KBM-7 (cell line): ENCODE measurements at places on chromosomes 4 and X.
A peak's percentile ranks its signal among the peaks of the same experiment; 100 is the strongest.

GRCh38 chr4:140666889-140667614 lies 89.1 kb downstream of the TBC1D9 start:
- no peak for DNase-seq

DNA sequence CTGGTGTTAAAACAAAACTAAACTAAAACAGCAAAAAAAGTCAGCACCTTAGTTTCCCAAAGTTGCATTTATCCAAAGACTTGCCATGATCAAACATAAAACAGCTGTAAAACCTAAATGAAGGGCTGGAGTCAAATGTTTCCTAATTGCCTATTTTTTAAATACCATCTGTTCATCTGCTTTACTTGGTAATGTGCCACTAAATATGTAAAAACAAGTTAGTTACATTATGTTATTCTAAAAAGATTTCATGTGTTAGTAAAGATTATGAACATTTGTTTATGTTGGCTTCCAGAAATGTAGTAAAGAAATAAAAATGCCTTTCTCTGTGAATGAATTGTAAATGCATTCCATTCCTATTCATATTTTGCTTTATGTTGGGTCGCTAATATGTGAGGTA lies 977.8 kb downstream of the FSTL5 start:
- DNase-seq = no peak

DNA sequence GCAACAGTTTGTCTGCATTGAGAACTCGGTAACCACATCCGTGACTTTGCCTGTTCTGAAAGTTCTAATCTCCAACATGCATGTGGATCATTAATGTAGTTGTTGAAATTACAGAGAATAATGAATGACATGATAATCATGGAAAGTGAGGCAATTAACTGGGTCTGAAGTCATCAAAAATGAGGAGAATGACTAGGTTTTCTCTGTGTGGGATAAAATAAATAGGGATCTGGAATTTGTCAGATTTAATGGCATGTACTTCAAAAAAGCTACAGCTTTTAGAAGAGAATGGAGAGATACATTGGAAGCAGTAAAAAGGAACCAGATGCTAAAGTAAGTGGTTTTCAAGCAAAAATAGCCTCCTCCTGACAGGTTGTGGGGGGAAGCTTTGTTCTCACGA lies 59.3 kb downstream of the AFM start:
- peak; percentile 15 for DNase-seq

DNA sequence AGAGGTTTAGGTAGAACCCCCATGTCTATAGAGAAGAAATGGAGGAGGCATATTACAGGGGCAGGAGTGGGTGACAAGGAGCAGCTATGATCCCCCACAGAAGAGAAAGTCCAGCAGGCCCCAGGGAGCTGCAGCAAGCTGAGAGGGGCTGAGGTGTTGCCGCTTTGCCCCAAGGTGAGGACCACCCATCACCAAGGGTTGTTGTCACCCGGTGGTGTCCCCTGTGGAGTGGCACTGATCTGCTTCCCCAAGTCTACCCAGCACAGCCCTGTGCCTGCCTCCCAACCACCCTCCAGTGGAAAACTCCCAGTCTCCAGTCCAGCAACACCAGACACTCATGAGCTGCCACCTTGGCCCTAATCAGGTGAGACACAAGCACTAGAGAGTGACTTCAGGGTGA lies 149.3 kb upstream of the NOCT start:
- DNase-seq = no peak

DNA sequence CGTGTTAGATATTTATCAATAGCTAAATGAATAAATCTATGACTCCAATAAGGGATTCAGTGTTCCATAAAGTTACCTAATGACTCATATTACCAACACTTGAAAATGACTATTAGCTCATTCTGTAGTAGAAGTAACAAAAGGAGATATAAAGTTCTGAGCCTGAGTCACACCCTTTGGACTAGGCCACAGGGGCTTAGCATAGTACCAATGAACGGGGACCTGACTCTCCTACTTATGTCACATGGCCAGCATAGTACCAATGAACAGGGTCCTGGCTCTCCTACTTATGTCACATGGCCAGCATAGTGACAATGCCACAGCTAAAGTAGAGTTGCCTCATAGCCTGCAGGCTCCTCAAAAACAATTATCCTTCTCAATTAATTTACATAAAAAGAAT lies 43.7 kb downstream of the MAGEB16 start:
- peak; percentile 17 for DNase-seq

DNA sequence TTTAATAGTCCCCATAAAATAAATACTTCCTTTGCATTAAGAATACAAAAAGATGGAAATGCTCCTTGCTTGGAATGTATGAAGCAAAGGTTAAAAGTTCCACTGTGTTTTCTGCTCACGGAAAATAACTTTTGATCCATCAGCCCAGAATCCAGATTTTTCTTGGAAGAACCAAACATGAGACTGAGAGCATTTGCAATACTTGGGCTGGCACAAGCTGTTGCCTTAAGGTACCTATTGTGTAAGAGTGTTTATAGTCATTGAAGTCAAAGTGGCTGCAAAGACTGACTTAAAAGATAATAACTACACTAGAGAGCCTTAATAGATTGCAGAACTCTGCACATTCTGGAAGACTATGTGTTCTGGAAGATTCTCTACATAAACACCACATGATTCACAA lies 281.4 kb downstream of the RAB28 start:
- no peak for DNase-seq

GRCh38 chr4:54400802-54401201 lies 171.7 kb downstream of the PDGFRA start:
- DNase-seq = no peak

GRCh38 chr4:173504181-173504503 lies 25.9 kb downstream of the HAND2 start:
- no peak for DNase-seq

DNA sequence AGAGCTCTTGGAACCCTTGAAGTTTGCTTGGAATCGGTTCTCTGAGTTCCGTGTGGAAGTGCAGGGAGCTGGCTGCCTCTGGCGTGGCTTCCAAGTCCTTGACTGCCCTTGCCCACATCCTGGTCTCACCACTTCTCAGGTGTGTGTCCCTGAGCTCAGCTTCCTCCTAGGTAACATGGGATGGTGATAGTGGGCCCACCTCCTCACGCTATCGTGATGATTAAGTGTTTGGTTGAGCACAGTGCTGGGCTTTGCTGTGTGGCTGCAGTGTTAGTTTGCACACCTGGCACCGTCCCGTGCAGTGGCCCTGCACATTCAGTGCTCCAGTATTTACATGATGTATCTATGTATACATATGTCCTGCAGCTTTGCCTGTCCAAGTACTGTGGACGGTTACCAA lies 81.5 kb downstream of the CLDN34 start:
- DNase-seq = no peak

- peak; percentile 3 for DNase-seq
Measured at GRCh38 chrX:77502951-77503525, 55.8 kb downstream of the FGF16 start.

GRCh38 chrX:4239650-4240540 lies 526.4 kb upstream of the PRKX start:
- peak; percentile 77 for DNase-seq

DNA sequence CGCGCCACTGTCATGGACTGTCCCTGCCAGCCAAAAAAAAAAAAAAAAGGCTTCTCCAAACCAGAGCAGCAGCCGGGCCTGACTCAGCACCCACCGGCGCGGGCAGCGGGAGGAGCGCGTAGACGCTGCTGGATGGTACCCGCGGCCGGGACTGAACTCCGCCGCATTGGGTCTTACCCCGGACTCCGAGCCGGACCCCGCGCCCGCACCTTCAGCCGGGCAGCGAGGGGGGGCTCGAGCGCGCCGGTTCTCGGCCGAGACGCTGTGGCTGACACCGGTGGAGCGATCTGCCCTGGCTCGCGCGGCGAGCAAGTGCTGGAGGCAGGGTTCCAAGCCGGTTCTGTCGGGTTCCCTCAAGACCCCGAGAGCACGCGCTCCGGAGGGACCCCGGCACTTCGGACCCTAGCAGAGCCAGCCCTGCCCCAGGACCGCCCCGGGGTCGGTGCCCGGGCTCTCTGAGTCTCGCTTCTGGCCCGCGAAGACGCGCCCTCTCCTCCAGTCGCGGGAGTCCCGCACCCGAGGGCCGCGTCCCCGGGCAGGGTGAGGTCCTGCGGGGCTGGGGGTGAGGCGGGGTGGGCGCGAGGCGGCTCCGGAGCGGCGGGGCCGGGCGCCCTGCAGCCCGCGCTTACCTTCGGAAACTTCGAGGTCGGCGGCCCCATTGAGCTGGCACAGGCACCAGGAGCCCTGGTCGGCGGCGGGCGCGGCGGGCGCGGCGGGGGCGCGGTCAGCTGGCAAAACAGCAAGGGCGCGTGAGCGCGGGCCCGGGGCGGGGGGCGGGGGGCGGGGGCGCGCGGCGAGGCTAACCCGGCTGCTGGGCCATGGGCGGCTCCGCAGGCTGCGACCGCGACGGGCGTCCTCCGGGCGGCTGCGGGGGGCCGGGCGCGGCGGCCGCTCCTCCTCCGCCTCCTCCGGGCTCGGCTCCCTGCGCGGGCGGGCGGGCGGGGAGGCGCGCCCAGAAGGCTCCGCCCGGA lies 11.8 kb upstream of the MAN2B2 start:
- DNase-seq = no peak

GRCh38 chr4:121370729-121371325 lies 10.0 kb downstream of the QRFPR start:
- peak; percentile 50 for DNase-seq

GRCh38 chr4:26257850-26258249 lies 63.0 kb upstream of the RBPJ start:
- DNase-seq = no peak

GRCh38 chr4:136400829-136401228 lies 1131.5 kb downstream of the PCDH18 start:
- no peak for DNase-seq

GRCh38 chr4:133151691-133152329 lies 2.7 kb downstream of the PCDH10 start:
- no peak for DNase-seq

DNA sequence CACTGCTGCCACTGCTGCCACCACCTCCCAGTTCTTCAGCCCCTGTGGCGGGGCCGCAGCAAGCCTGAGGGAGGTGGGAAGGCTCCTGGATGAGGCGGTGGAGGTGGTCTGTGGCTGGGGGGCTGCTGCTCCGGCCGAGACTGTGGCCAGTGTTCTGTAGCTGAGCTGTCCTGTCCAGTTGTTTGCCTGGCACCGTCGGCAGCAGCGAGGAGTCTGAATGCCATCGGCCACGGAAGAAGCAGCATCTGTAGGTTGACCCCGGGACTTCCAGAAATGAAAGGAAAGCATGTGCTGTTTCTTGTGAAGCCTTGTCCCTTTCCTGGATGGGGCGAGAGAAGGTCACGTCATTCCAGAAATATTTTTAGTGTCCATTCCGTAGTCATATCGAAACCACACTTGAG lies 3.3 kb downstream of the C4orf54 start:
- DNase-seq = no peak

GRCh38 chr4:43766648-43767047 lies 682.0 kb downstream of the KCTD8 start:
- DNase-seq = no peak

DNA sequence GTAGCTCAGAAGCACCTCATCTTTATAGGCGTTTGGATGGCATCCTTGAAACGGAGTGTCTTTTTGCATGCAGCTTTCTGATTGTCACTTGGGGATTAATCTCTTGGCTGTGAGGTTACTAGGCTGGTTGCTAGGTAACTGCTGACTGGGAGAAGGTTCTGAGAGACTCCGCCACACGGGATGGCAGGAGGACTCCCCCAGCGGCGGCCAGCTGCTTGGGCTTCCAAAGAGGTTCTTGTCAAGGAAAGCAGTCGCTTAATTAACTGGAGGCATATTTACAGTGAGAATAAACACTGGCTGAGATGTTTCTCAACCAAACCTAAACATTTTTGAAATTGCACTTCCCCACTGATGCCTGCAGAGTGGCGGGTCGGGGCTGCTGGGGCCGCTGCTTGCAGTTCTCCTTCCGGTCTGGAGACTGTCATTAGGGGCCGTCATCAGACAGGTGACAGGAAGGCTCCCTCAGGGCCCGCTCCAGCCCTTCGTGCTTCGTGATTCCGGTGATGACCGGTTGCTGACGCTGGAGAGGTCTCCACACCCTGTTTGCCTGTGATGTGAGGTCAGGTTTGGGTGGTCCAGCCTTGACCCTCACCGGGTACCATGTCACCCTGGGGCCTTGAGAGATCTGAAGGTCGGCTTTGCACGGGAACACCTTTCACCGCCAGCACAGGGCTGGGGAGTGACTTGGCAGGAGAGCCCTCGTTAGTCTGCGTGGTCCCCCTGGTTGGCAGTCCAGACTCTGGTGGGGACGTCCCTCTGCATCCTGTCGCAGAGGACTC lies 9.1 kb downstream of the NSG1 start:
- DNase-seq = peak; percentile 16

DNA sequence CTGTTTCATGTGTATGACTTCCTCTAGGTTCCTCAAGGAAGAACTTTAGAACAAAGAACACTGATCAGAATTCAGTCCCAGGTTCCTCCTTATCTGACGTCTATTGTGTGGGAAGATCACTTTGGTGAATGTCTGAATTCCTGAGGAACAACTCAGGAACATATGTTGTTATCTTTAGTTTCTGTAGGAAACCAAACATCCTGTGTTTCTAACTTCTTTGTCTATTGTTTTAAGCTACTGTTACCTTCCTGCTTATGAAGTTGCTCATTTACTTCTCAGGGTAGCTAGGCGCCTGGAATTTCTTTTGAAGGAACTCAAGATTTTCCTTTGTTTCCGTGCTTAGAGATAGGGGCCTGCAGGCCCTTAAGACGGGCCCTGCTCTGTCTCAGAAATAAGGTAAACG lies 46.2 kb downstream of the MAGEB5 start:
- DNase-seq = no peak

DNA sequence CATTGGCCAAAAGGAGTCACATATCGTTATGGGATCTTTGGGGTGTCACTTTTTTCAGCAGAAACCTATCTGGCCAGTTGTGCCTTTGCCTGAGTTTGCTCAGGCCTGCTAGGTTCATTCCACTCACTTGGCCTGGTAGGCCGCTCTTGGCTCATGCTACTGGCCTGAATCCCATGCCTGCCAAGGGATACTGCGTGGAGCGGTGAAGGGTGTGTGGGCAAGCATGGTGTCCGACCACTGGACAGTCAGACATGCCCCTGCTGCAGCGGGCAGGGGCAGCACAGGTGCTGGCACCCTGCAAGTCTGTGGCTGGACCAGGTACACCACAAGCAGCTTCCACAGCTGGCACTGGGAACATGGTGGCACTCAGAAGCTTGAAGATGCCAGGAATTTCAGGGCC lies 11.3 kb upstream of the PPM1K start:
- DNase-seq = no peak

GRCh38 chrX:7280520-7280919 lies 132.6 kb upstream of the PUDP start:
- DNase-seq = no peak

GRCh38 chrX:103585411-103586313 lies at the start of gene TCEAL4:
Gene TCEAL4, plus strand, starts transcription at chrX:103585515. Its CDS starts 1,161 bp downstream, at chrX:103586676.
- peak; percentile 39 for DNase-seq

DNA sequence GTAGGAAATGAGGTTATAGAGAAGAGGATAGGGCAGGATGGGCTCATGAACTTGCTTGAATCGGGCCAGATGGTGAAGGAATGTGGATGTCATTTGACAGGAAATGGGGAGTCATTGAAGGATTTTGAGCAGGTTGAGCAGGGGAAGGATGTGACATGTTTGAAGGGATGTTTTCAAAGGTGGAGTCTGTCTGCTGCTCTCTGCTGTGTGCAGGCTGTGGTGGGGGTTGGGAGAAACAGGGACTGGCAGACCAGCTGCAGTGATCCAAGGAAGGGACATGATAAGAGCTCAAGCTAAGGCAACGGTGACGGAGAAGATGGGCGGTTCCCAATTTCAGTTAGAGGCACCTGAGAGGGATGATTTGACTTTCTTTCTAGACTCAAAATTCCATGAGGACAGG lies 14.0 kb upstream of the XPNPEP2 start:
- DNase-seq = no peak
